ENCODE measurements at places on chromosomes 16 and 17. TPM values are rescaled to one million over a fixed set of nuclear protein-coding genes. Genes with fewer than 3 reads are reported as not detected.

The BAIAP3 gene
- total RNA-seq = 0.17 TPM

The ASGR1 gene
- 0.95 TPM for total RNA-seq

The ARSG gene
- total RNA-seq = 2.4 TPM

The ATP1B2 gene
- total RNA-seq = not detected

The CCL4L2 gene
- 24.9 TPM for total RNA-seq

The ALKBH5 gene
- total RNA-seq = 123 TPM

The OTOA gene
- total RNA-seq = 0.33 TPM

The CTRL gene
- 8.4 TPM for total RNA-seq

The KRT13 gene
- total RNA-seq = not detected

The CSH1 gene
- not detected for total RNA-seq

The ACE gene
- not detected for total RNA-seq

DNA sequence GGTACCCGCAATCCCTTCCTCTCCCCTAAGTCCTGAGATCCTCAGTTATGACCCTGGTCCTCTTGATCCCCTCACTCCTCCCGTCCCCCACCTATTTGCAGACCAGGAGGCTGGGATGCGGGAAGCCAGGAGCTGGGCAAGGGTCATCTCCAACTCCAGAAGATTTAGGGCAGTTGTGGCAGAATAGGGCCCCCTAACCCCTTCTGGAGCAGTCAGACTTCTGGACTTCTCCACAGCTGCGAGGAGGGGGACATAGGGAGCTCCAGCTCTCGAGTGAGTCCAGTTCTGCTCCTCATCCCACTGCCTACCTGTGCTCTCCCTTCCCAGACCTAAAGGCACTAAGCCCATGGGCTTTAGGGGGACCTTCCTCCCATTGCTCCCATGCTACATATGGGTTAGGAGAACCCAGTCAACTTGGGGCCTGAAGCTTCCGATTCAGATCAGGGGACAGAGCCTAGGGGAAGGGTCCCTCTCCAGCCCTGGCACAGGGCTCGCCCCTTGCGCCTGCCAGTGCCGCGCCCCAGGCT is 1.3 kb downstream of the WNK4 start:
- no peak for DNase-seq

- DNase-seq = no peak
Measured at GRCh38 chr17:28524476-28525424, 18.6 kb downstream of the FOXN1 start.

GRCh38 chr16:68003031-68003430 is 3.7 kb upstream of the DPEP2 start:
- no peak for DNase-seq

DNA sequence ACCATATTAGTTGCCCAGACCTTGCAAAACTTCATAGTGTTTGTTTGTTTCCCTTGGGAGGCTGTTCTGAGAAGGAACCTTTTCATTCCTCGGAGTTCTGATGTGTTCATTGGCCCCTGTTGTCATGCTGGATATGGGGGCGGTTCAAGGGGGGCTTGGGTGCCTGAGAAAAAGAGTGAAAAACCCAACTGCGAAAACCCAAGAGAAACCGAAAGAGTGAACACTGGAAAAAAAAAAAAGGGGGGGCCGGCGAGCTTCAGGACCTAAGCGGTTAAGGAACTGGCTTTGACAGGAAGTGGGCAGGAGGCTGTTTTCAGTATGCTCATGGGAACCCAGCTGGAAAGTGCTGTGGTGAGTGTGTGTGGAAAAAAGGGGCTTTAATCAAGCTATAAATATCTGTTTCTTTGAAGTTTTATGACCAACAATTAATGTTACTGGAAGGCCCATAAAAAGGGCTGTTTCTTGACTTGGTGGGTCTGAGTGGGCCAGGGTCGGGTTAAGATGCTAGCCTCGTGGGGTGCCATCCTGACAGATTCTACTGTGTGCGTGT is 510.7 kb downstream of the MAF start:
- peak; percentile 77 for DNase-seq

DNA sequence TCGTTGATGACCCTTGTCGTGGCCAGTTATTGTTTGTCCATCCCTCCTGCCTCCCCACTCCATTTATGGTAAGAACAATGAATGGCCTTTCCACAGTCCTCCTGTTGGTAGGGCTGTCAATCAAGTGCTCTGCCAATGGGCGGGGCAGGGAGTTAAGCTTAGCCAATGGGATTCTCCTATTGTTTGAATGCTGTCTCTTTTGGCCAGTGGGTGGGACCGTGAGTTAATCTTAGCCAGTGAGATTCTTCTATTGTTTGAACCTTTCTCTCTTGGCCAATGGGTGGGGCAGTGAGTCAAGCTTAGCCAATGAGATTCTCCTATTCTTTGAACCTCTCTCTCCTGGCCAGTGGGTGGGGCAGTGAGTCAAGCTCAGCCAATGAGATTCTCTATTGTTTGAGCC is 85.4 kb downstream of the IRX3 start:
- DNase-seq = no peak

DNA sequence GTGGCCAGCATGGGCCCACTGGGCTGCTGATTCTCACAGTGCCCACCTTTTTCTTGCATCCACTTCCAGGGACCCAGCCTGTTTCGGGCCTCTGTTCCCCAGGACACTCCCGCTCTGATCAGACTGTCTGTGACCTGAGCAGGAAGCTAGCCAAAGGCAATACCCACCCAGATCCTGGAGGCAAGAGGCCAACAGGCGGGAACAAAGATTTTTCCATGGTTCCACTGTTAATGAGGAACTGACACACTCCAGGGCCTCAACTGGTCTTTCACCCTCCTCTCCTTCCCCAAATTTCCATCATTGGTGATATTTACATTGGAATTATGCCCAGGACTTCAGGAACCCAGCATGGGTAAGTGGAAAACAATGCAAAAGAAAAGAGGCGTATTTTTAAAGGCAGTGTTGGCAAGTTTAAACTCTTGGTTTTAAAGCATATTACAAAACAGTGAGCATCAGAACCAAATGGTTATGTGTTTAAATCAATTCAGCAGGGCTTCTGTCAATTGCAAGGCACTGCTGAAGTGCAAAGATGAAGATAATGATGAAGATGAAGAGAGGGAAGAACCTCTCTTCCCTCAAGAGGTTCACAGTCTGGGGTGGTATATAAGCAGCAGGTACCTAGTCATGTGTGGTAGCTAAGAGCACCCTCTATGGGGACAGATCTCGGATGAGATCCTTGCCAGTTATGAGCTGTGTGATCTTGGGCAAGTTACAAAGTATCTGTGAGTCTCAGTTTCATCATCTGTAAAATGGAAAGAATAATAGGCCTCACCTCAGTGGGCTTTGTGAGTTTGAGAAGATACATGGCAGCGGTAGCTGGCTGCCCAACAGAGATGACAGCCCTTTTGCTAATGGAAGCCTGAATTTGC is 14.4 kb upstream of the ATP2A3 start:
- DNase-seq = no peak

DNA sequence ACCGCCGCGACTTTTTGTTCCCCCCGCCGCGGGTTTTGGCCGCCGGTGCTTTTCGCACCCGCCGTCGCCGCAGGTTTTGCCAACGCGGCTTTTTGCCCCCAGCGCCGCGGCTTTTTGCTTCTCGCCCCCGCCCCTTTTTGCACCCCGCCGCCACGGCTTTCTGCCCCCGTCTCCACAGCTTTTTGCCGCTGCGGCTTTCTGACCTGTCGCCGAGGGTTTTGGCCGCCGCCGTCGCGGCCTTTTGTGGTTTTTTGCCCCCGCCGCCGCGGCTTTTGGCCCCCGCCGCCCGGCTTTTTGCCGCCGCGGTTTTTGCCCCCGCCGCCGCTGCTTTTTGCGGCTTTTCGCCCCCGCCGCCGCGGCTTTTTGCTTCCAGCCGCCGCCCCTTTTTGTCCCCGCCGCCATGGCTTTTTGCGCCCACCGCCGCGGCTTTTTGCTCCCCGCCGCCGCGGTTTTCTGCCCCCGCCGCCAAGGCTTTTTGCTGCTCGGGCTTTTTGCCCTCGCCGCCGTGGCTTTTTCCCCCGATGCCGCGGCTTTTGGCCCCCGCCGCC is 151.1 kb downstream of the KCNJ18 start:
- DNase-seq = no peak

GRCh38 chr17:76905836-76906235 is 37.6 kb downstream of the MGAT5B start:
- no peak for DNase-seq

DNA sequence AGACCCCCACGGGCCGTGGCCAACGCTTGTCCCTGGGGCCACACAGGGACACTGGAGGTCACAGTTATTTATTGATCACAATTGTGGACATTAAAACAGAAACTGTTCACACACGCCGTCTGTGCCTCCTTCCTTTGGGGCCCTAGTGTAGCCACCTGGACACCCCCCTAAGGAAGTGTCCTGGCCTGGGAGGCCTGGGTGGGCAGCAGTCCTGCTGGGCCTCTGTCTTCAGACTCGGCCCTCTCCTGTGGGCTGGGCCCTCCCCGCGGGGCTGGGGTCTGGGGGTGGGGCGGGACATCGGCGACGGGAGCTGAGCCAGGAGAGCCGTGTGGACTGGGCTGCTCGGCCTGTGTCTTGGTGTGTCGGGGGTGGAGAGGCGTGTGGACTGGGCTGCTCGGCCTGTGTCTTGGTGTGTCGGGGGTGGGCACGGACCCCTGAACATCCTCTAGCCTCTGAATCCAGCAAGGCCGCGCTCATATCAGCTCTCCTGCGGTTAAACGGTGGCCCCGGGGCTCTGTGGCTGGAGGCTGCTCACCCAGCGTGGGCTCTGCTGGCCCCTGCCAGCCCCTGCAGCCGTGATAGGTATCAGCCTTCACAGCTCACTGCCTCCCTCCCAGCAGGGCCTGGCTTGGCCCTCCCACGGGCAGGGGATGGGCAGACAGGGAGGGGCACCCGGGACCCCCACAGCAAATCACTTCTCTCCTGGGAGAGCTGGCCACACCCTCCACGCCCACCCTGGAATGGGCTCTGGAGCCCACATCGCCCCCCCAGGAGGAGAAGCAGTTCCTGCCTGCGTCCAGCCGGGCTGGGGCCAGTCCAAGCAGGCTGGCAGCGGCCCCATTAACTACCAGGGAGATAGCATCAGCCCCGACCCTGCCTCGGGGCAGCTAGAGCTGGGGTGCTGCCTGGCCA is 1.1 kb upstream of the NHLRC4 start:
- DNase-seq = no peak

GRCh38 chr17:34874478-34874877 is 86.8 kb downstream of the CCT6B start:
- DNase-seq = no peak

DNA sequence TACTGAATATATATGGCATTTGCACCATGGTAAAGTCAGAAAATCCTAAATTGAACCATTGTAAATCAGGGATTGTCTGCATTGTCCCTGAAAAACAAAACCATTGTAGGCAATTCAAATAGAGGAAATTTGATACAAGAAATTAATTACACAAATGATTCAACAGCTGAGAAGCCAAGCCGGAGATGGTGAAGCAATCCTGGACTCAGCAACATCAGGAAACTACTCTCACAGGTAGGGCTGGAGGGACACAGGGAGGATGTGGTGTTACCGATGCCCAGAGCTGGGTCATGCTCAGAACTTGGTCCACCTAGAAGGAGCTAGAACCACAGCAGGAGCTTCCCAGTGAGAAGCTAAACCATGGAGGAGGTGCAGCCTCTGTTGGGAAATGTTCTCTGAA is 18.5 kb upstream of the SCNN1B start:
- DNase-seq = no peak

DNA sequence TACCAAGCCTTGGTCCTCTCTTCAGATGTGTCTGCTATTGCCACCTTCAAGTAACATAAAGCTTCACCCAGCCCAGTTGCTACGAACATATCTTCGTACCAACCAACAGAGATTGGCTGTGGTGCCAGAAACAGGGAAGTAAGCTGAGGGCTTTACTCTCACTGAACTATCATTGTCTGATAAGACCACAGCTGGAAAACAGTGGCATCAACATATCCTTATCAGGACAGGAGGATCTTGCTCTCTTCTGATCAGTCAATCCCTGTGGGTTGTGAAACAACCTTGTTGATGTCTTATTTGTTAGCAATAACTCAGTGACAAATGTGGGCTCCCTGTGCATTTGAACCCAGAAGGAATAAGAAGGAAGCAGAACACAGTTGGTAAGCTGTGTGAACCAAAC is 446.3 kb upstream of the MAF start:
- no peak for DNase-seq

GRCh38 chr17:72843591-72843990 is 248.9 kb downstream of the SLC39A11 start:
- DNase-seq = no peak

DNA sequence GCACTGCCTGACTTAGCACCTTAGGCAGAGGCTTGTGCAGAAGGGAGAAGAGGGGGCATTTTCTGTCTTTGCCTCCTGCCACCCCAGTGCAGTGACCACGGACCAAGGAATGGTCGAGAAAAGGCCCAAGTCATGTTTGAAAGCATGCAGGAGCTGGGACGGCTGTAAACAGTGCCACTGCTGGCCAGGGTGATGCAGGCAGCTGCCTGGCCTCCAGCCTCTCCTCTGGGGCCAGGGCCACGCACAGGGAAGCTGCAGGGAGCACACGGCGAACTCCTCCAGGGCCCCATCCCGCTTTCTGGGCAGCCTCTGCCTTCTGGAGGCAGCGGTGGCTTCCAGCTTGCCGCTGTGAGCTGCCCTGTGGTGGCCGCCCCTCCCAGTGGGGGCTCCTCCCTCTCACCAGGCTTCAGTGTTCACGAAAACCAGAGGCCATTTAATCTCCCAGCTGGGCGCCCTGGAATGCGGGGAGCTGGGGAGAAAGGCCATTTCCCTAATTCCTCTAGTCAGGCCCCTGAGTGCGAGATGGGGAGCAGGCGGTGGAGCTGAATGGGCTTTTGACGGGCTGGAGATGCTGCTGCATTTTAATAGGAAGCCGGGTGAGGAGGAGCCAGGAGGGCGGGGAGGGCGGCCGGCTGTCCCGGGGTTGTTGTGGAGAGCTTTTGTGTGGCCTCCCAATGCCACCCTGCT is 28.7 kb upstream of the DNAI2 start:
- DNase-seq = no peak

- no peak for DNase-seq
Measured at GRCh38 chr17:36674278-36674650, 72.9 kb downstream of the MRM1 start.

- peak; percentile 42 for DNase-seq
Measured at GRCh38 chr17:82225368-82226029, 3.3 kb upstream of the SLC16A3 start.

DNA sequence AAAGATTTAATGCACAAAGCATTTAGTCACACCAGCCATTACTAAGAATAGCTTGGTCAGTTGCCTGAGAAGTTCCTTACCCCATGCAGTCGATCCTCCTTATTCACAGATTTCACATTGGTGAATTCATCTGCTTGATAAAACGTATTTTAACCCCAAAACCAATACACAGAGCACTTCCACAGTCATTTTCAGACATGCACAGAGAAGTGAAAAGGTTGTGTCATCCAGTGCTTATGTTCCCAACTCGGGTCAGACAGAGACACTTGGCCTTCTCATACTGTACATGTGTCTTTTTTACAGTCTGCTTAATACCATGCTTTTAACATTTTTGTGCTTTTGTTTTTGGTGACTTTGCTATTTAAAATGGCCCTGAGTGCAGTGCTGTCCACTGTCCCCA is 219.7 kb downstream of the SPECC1 start:
- DNase-seq = no peak

- DNase-seq = no peak
Measured at GRCh38 chr16:13621639-13622038, 298.3 kb upstream of the ERCC4 start.
